ENCODE measurements at places on chromosomes 16 and 17. TPM values are rescaled to one million over a fixed set of nuclear protein-coding genes. Genes with fewer than 3 reads are reported as not detected.

MYH3 gene
- 6.1 TPM for total RNA-seq

CCL2 gene
- total RNA-seq: 0.22 TPM

SLC38A8 gene
- not detected for total RNA-seq

HES7 gene
- 1.2 TPM for total RNA-seq

DHRS7C gene
- not detected for total RNA-seq

ANKRD11 gene
- 175 TPM for total RNA-seq

BPTF gene
- 107 TPM for total RNA-seq

TEX14 gene
- total RNA-seq: 0.44 TPM

CDC42EP4 gene
- 1.9 TPM for total RNA-seq

ARHGAP23 gene
- total RNA-seq: 2.6 TPM

C16orf86 gene
- total RNA-seq: 1.9 TPM

MT1H gene
- total RNA-seq: 2.8 TPM

TEKT1 gene
- not detected for total RNA-seq

CIBAR2 gene
- not detected for total RNA-seq

GAS2L2 gene
- total RNA-seq: not detected

TMEM235 gene
- not detected for total RNA-seq

TAF1C gene
- 57.4 TPM for total RNA-seq

GNG13 gene
- not detected for total RNA-seq

CCDC200 gene
- total RNA-seq: 0.47 TPM

NDEL1 gene
- total RNA-seq: 72.4 TPM

ACSM2A gene
- not detected for total RNA-seq

DNAAF8 gene
- not detected for total RNA-seq

SSTR5 gene
- not detected for total RNA-seq

PVALEF gene
- not detected for total RNA-seq

TMEM92 gene
- total RNA-seq: 0.34 TPM

SGSM2 gene
- total RNA-seq: 66.4 TPM

RDM1 gene
- total RNA-seq: 6.3 TPM

KRTAP1-1 gene
- not detected for total RNA-seq

GPR179 gene
- not detected for total RNA-seq

MMP28 gene
- not detected for total RNA-seq

CEP295NL gene
- total RNA-seq: not detected

ANKRD40CL gene
- total RNA-seq: not detected

CCL8 gene
- total RNA-seq: not detected

KRT12 gene
- not detected for total RNA-seq

NUP88 gene
- total RNA-seq: 77.5 TPM

PHOSPHO1 gene
- total RNA-seq: not detected

All from T-helper 1 cell treated with Interleukin-12 subunit alpha and Interleukin-12 subunit beta and Interleukin-4 antibody, amounts not matched to agents 30 ng/mL and 1 ng/mL, for 36 hours (primary cell).